ENCODE measurements at places on chromosomes 16 and 17. TPM values are rescaled to one million over a fixed set of nuclear protein-coding genes. Genes with fewer than 3 reads are reported as not detected.
A peak's percentile ranks its signal among the peaks of the same experiment; 100 is the strongest.

The MRPL12 gene
- 91.5 TPM for polyA plus RNA-seq

GRCh38 chr16:83095941-83096692 lies 469.3 kb downstream of the CDH13 start:
- DNase-seq, result peak; percentile 83

DNA sequence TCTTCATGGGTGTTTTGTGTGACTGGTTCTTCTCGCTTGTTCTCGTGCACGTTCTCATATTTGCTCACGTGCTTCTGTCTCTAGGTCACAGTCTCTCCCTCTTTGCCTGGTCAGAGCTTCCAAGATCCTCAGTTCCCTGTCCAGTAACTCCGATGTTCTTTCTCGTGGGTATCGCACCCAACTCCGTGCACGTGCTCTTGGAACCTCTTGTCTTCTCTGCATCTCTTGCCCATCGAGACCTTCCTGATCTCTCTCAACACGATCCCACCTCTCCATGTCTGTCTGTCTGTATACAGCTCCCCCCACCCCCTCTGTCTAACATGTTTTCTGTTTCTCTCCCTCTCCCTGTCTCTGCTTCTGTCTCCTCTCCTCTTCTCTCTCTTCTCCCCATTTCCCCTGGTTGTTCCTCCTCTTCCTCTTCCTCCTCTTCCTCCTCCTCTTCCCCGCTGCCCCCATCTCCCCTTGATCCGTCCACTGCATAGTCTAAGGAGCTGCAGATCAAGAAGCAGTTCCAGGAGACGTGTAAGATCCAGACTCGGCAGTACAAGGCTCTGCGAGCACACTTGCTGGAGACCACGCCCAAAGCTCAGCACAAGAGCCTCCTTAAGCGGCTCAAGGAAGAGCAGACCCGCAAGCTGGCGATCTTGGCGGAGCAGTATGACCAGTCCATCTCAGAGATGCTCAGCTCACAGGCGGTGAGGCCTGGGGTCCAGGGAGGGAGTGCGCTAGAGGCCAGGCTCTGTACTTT lies 6.1 kb downstream of the HIRIP3 start:
- no peak for DNase-seq

DNA sequence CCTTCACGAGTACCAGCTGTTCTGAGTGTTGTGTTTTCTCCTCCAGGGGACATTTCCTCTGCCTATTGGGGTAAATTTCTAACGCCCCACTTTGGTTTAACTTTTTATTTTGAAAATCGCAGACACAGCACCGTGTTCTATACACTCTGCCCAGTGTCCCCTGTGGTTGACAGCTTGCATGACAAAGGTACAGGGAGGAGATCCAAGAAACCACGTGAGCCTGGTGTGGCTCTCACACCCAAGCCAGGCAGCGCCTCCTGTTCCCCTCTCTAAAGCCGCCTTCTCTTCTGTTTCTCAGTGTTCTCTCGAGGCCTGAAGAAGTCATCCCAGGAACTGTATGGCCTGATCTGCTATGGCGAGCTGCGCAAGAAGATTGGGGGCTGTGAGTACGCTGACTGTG lies 25.4 kb downstream of the CRAMP1 start:
- DNase-seq, result no peak

GRCh38 chr16:4714996-4715395 lies 19.1 kb downstream of the ANKS3 start:
- no peak for DNase-seq

GRCh38 chr17:75693500-75694481 lies 26.7 kb downstream of the SAP30BP start:
- DNase-seq, result peak; percentile 83

GRCh38 chr16:55503726-55504550 lies 4.9 kb upstream of the LPCAT2 start:
- DNase-seq, result no peak

DNA sequence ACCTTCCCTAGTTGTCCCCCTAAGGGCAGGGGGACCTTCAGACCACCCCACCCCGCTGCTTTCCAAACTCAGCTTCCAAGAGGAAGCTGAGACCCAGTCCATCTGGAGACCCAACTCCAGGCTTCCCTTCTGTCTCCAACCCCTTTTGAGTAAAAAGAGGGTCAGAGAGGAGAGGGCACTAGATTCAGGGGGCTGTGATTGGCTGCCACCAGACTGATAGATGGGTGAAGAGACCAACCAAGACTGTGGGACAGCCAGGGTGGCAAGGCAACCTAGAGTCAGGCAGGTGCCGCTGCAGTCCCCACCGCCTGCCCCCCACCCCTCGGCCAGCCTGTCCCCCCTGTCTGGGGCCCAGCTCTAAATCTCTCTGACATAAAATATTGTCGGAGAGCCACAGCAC lies 92.5 kb downstream of the SDK2 start:
- no peak for DNase-seq

DNA sequence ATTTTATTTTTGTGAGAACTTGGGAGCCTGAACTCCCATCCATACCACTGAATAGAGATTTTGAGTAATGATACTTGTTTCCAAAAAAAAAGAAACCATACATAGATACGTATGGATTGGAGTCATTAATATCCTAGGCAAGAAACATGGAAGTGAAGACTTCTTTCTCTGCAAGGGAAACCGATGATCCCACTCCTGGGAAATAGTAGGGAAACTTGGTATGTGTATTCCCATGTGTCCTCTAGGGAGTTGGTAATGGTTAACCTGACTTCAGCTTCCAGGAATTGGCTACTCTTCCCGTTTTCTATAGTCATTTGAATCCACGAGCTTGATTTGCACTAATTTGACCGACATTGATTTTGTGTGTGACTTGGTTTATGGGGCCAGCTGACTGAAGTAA lies 5.4 kb downstream of the FUS start:
- DNase-seq, result no peak

- DNase-seq, result no peak
Observed at GRCh38 chr17:32482568-32483320, 4.0 kb upstream of the CDK5R1 start.

GRCh38 chr16:78001451-78002025 lies 20.8 kb upstream of the CLEC3A start:
- DNase-seq, result no peak
